Left forelimb (tissue), 1 donor: ENCODE measurements at places on chromosomes 7 and 10.

DNA sequence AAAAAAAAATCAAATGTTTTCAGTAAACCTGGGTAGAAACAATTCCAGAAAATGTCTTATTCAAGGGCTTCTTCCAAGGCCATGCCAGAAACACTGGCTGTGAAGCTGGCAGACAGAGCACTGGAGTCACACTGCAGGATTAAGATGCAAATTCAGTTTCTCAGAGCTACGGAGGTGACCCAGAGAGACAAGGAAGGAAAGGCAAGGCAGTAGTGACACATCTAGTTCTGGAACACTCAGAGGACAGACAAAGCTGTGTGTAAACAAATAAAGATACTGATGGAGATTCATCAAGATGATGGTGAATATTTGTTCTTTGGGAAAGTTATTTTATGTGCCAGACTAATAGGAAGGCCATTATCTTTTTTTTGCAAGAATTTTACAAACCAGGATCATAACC lies 608.3 kb upstream of the C7orf33 start:
- DNase-seq, result no peak

- no peak for DNase-seq
Observed at GRCh38 chr10:6297951-6298381, 95.2 kb downstream of the PFKFB3 start.

DNA sequence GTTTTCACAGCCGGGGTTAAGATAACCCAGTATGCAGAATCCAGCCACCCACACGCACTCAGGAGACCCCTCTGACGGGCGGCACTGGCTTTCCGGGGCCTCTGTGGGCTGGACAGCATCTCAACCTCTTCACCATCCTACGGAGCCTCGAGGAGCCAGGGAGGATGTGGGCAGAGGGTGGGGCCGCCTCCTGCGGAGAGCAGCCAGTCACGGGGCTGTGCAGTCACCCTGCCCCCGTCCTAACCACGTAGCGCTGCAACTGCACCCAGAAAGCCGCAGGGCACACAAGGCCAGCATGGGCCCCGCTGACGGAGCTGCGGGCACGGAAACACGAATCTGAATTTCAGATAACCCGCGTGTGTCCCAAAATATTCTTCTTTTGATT lies 270.3 kb downstream of the ELFN1 start:
- DNase-seq, result no peak

DNA sequence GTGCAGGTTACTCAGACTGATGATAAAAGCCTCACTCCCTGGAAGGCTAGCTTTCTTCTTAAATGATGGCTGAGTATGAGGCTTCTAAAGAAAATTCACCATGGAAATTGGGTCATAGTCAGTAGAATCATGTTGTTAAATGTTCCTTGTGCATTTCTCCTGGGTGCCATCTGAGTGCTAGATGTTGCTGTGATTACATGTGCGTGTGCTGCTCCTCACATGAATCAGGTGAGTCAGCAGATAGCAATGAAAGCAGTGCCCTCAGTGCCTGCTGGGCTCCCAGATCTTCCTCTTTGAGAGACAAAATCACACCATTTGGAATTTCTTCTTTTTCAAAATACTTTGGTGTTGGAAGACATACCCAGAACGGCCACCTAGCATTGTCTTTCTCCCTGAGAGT lies 331.7 kb downstream of the XPNPEP1 start:
- DNase-seq, result no peak

GRCh38 chr10:99598781-99599509 lies 21.3 kb downstream of the SLC25A28 start:
- no peak for DNase-seq

DNA sequence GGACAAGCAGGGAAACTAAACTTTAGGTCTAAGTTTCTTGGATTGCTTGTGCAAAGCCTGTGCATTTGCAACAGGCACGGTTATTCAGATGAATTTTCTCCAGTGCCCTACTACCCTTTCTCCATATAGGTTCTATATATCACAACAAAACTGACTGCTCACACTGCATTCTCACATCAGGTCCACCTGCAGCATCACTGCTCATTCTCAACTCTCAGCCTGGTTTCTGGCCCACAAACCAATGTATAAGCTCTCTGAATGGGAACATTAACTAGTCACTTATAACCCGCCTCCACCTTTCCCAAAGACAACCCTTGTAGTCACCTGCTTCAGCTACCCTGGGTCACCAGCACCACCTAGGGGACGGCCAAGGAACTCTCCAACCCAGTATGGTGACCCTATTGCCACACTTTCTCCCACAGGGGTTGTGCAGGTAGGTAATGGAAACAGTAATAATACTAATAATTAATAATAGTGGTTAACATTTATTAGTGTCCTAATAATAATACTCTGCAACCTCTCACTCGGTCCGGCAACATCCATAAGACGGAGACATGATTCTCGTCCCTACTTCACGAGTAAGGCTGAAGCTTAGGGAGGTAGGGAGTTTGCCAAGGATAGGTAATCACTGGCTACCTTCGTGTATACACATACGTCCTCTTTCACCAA lies 97.3 kb downstream of the CLEC2L start:
- DNase-seq, result no peak

GRCh38 chr10:68156373-68157185 lies 47.3 kb downstream of the MYPN start:
- no peak for DNase-seq

DNA sequence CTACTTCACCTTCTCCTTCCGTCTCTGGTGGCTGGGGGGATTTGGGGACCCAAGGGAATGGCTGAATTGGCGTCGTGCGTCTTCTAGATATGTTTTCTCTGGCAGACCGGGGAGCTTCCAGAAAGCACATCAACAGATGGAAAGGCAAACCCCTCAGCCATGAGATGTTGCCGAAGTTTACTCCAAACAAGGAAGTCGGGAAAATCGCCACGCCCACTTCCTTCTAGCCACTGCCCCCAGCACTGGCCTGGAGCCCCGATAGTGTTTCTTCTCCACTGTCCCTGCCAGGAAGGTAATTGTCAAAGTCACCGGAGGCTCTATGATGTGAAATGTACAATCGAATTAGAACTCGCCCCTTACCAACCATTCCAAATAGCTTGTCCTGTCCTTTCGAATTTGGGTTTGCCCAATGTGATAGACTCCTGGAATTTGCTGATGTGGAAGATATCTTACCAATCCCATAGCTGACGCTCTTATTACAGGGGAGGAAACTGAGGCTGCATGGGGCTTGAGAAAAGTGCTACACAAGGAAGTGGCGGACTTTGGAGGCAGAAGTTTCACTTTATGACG lies 191.0 kb downstream of the LSM5 start:
- no peak for DNase-seq

GRCh38 chr10:35005868-35006267 lies 84.3 kb downstream of the CUL2 start:
- no peak for DNase-seq

GRCh38 chr10:37733822-37734221 lies 123.6 kb downstream of the ZNF248 start:
- DNase-seq, result no peak

GRCh38 chr7:94223375-94224084 lies 171.2 kb upstream of the COL1A2 start:
- DNase-seq, result no peak

DNA sequence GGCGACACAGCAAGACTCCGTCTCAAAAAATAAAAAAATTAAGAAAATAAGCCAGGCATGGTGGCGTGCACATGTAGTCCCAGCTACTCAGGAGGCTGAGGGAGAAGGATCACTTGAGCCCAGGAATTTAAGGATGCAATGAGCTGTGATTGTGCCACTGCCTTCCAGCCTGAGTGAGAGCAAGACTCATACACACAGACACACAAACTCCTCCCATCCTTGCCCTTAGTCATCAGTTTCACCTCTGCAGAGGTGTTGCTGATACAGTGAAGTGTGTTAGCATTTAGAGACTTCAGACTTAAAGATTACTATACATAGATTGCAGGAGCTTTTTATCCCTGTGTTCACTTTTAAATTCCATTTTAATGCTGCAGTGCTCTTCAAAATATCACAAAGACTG lies 5.5 kb upstream of the H2AZ2 start:
- no peak for DNase-seq

DNA sequence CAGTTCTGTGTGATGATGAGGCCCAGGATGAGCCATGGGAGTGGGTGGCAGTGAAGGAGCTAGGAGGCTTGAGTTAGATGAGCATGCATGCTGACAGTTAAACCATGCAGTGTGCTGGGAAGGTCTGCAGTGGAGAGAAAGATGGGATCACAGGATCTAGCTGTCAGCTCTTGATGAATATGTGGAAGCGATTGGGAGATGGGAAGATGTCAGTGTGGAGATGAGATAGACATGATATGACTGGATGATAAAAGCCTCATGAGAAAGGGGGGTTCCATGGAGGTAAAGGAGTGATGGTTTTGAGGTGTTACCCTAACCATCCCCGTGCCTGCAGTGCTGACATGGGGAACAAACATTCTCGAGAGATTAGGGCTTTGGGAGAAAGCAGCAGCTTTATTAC lies 165.0 kb upstream of the CTBP2 start:
- no peak for DNase-seq

DNA sequence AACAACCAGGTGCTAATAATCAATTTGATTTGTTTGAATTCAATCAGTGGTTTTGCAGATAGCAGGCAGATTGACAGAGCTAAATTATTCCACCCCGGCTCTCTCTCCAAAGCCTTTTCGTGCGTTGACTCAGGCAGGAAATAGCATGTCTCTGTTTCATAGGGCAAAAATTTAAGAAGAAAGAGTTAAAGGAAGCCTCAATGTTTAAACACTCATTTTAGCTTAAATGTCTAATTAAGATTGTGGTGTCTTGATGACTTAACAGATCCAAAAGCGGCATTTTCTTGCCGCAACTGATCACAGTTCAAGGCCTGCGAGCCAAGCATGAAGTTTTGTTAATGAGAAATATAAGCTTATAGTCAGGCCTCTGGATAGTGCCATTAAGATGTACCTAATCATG lies 1051.1 kb upstream of the AUTS2 start:
- no peak for DNase-seq

DNA sequence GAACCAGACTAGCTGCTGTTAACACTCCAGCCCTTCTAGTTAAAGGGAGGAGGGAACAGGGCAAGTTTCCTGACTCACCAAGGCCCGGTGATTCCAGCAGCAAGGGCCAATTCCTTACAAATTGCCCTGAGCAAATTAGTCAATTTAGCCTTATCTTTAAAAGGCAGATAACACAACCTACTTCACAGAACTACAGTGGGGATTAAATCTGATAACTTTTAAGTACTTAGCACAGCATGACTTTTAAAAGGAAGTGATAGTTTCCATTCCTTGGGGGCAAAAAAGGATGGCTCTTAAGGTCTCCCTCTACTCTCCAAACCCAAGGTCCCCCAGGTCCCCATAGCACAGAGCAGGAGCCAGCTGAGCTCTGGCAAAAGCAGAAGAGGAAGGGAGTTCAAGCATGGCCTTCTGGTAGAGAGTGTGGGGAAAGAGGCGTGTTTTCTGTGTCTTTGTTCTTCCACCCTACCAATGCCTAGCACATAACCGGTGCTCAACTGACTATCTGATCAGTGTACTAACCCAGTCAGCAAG lies 4.0 kb downstream of the CDCA7L start:
- no peak for DNase-seq

- peak; percentile 80 for DNase-seq
Observed at GRCh38 chr7:140541513-140542227, 62.4 kb upstream of the MKRN1 start.

DNA sequence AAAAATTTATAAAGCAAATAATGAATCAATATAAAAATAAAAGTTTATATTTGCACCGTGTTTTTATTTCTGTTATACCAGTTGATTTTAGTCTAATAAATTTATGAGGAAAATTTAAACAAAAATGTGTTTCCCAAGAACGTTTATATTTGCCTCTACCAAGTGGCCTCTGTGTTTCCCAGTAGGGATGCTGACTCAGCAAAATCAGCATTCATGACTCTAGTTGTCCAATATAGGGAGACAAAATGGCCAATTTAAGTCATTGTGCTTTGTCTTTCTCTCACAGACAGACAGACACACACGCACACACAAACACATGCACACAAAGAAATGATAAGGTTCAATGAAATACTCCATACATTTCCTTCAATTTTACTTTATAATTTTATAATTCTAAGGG lies 942.5 kb upstream of the ZWINT start:
- no peak for DNase-seq

GRCh38 chr10:44234483-44234875 lies 150.4 kb downstream of the CXCL12 start:
- no peak for DNase-seq

GRCh38 chr10:24415455-24416125 lies 206.7 kb downstream of the KIAA1217 start:
- peak; percentile 86 for DNase-seq

DNA sequence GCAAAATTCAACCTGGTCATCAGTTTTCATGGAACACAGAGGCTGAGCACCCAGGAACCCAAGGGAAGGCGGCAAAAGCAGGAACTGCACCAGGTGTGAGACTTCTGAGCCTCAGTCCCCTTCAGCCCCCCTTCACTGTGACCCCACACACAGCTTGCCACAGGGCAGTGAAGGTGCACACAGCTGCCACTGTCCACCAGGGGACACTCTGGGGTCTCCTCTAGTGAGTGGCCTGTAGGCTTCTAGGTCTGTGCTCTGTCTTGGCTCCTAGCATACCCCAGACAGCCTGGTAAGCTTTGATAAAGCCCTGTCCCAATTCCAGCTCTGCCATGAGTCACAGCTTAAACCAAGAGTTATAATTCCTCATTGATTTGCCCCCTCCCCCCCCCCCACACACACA lies 12.1 kb downstream of the KCNH2 start:
- DNase-seq, result no peak

- DNase-seq, result no peak
Observed at GRCh38 chr7:140519007-140519399, 39.7 kb upstream of the MKRN1 start.

DNA sequence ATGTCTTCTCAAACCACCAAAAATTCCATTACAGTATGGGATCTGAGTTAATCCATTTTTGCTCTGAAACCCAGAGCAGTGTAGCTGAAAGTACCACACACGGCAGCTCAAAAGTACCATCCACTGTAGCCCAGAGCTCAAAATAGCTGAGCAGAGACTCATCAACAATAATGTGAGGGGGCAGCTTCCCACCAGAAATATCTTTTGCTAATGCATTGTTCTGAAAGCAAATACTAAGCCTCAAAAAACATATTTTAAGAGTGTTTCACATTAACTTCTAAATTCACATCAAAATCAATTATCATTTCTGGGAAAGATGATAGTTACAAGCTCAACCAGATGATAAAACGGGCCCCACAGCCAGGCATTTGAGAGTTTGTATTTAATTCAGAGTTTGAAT lies 73.7 kb downstream of the ABLIM1 start:
- DNase-seq, result no peak

DNA sequence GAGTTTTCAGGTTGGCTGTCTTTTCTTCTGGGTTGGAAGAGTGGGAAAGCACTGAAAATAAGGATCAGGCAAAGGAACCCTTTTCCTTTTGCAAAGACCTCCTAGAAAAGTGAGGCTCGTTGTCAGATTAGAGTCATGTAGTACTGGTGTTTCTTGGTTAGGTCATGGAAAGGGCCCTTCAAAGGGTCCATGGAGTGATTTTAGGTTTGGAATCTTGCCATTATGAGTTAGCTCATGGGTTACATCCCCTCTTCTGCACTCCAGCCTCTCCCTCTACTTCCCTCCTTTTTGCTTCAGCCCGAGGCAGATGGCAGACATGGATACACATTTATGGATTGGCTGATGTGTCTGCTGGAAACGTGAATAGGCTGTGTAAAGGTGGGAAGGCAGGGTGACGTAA lies 47.0 kb downstream of the CREB5 start:
- no peak for DNase-seq

- no peak for DNase-seq
Observed at GRCh38 chr7:120442838-120443237, 169.9 kb downstream of the KCND2 start.
